ENCODE measurements at places on chromosomes 12 and 14. TPM values are rescaled to one million over a fixed set of nuclear protein-coding genes. Genes with fewer than 3 reads are reported as not detected.

DNA sequence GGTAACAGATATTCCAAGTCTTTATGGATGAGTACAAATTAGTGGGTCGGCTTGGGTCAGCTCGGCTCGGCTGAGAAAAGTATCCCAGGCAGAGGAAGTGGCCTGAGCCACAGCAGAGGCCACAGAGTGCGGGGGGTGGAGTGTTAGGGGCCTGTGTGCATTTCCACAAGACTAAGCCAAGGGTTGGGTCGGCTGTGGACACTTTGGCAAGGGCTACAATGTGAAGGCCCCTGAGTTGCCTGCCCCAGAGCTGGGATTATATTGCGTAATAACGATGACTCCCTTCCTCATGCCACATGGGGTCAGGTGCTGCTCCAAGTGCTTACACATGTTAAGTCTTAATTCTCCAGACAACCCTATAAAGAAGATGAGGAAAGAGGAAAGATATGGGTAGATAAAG, 11.4 kb downstream of the EVL start:
- H3K36me3 ChIP-seq: peaks cover 50% of the 10 kb centered on the region
- no peak overlapping the region for H3K4me3 ChIP-seq
- peaks cover 96% of the 10 kb centered on the region for H3K4me1 ChIP-seq
- no peak for DNase-seq

The DDN gene
- total RNA-seq: 1.1 TPM

- H3K4me3 ChIP-seq: no peak overlapping the region
- no peaks in the 10 kb centered on the region for H3K36me3 ChIP-seq
- H3K27ac ChIP-seq: no peak overlapping the region
- no peaks in the 10 kb centered on the region for H3K4me1 ChIP-seq
- DNase-seq: no peak
Observed at GRCh38 chr12:91413581-91414546, 231.2 kb upstream of the DCN start.

DNA sequence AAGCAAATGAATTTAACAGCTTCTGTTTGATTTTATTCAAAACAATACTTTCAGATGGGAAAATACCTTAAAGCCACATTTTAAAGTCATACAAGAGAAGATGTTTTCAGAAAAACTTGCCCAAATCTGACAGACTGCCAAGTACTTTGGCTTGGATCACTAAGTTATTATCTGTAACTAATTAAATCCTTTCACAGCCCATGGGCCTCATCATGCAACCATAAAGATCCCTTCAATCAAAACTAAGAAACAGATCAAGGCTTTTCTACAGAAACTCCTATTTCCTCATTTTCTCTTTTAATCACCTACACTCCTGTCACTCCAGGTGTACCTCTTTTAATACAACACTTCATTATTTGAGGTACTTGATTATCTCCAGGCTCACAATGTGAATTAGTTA, 28.1 kb downstream of the BLTP3B start:
- no peaks in the 10 kb centered on the region for H3K27me3 ChIP-seq
- no peak overlapping the region for H3K27ac ChIP-seq
- no peaks in the 10 kb centered on the region for H3K4me1 ChIP-seq
- H3K36me3 ChIP-seq: no peaks in the 10 kb centered on the region
- no peak overlapping the region for H3K4me3 ChIP-seq

The SERPINA10 gene
- not detected for total RNA-seq
